Stimulated activated CD4-positive, alpha-beta T cell treated with anti-CD3 and anti-CD28 coated beads, Interleukin-12 subunit alpha, Interleukin-12 subunit beta, amount 100 ng/mL, for 48 hours (primary cell): ENCODE measurements at places on chromosomes 5 and 9.

DNA sequence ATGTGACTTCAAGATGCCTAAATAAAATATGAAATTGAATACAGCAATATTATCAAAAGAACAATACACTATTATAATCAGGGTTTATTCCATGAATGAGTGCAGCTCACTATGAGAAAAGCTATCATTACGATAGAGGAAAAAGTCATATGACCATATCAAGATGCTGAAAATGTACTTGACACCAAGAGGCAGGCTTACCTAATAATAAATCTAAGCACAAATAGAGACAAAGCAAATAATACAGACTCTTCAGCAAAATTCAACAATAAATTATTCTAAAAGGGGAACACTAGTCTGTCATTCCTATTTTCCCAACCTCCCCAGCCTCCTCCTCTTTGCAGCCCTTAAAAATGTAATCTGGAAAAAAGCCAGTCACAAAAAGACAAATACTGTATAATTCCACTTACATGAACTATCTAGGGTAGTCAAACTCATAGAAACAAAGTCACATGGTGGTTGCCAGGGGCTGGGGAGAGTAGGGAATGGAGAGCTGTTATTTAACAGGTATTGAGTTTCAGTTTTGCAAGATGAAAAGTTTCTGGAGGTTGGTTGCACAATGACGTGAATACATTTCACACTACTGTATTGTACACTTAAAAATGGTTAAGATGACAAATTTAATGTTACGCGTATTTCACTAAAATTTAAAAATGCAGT is 148.4 kb downstream of the NFIB start:
- DNase-seq = no peak

GRCh38 chr9:35490910-35491465 is 1.1 kb downstream of the RUSC2 start:
- DNase-seq = no peak

DNA sequence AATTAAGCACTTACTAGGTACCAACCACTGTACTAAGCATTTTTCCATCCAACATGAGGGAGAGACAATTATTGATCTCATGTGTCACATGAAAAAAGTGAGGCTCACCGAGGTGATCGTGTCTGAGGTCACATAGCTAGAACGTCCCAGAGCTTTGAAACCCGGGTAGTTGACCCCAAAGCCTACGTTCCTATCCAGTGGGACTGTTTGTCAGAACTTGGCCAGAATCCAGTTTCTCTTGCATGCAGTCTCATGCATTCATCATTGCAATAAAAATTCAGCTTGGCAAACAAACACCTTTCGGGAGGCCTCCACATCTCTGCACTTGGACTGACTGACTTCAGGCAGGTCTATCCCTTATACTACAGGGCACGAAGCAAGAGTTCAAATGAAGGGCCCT is 23.4 kb upstream of the FAT2 start:
- DNase-seq = no peak

DNA sequence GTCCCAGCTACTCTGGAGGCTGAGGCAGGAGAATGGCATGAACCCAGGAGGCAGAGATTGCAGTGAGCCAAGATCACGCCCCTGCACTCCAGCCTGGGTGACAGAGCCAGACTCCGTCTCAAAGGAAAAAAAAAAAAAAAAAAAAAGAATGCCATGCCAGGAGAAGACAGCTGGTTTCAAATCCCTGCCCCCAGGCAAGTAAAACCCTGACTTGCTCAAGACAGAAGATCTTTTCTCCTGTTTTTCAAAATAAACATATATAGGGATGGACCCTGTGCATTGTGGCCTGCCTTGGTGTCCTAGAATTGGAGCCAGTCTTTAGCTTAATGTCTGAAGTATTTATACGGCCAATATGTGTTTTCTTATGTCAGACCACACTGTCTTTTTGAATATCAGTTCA is 177.1 kb downstream of the NR3C1 start:
- DNase-seq = no peak

- no peak for DNase-seq
Observed at GRCh38 chr5:135218486-135218755, 180.6 kb downstream of the MACROH2A1 start.

GRCh38 chr5:162026803-162027202 is 40.8 kb upstream of the GABRG2 start:
- DNase-seq = no peak
